CD4-positive, alpha-beta T cell treated with Interleukin-10 for 1 hour (primary cell): ENCODE measurements at places on chromosomes 7 and 10.

- DNase-seq = no peak
These were observed 38.6 kb downstream of the IL6 start for GRCh38 chr7:22765609-22766008.

DNA sequence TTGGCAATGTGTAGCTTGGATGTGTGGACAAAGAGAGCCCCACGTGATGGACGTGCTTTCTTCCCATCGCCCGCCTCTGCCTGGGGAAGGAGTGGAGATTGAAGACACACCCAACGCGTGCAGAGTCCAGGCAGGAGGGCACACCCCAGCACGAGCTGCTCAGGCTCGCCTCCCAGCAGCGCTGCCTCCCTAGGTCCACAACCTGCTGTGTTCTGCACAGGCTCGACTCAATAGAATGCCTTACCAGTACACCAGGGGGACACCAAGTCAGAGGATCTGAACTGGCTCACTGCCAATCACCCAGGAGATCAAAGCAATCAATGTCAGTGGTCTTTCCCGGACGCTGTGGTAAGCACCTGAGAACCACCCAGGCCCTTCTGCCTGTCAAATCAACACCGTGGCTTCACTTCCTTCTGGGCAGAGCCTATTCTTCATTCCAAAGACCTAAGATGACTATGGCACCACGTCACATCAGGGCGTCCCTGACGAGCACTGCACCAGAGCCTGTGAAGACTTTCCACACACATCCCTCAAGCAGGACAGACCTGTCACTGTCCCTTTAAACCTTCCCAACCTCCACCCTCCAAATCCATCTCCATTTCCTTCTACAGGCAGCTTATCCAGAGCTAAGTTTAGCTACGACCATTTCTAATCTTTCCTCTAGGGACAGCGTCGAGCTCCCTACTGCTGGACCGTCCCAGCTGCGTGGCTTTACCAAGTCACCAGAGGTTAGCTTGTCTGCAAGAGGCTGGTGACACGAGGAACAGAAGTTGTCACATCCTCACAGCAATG, 72.3 kb downstream of the AMZ1 start:
- DNase-seq = peak; percentile 20

GRCh38 chr10:122962405-122962804, 8.4 kb upstream of the C10orf88 start:
- no peak for DNase-seq

DNA sequence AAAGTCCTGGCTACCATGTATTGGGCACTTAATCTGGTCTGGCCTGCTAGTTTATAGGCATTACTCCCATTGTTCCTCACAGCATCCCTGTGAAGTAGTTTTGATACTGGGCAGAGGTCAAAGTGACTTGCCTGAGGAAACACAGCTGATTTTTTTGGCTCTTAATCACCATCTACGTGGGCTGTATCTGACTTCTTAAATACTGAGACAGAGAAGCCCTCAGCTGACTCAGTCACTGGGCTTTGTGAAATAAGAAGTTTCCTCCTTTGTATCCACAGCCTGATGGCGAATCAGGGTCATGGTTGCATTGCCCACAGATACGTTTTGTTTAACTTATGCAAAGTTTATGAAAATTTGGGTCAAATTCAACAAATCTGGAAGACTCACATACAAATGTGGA, 13.2 kb downstream of the TACR2 start:
- no peak for DNase-seq

- no peak for DNase-seq
These were observed 76.5 kb downstream of the TNS3 start for GRCh38 chr7:47505312-47506007.

DNA sequence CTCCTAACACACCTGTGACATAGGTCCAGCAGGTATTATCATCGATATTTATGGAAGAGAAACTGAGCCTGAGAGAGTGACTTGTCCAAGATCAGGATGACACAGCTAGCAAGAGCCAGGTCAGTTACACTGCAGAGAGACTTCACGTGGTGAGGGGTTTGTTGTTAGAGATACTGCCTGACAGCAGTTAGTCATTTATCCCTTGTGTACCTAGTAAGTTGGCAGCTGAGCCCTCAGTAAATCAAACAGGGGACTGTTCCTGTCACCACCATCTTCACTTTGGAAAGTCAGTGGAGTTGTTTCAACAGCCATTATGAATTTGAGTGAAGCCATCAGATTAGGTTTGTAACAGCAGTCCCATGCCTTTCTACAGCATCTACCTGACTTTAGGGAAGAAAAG, 87.5 kb upstream of the GATA3 start:
- DNase-seq = no peak

DNA sequence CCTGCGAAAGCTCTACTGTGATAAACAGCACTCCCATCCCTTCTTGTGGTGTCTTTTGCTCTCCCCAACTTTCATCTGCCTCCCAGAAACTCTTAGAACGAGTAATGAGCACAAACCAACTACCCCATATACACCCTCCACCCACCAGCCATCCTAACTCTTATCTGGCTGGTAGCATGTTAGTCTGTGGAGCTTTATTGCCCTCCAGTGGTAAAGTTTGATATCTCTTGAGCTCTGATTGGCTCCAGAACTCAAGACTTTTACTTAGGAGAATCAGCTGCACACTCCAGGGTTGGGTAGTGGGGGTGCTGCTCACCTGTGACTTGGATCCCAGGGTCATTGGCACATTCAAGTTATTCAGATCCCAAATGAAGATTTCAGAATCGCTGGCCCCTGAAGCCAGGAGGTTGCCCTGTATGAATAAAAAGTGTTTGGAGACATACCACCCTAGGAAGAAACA, 10.9 kb downstream of the SEC31B start:
- DNase-seq = peak; percentile 81

GRCh38 chr10:15245530-15245929, 77.0 kb upstream of the NMT2 start:
- DNase-seq = peak; percentile 32

GRCh38 chr10:6986927-6987326, 406.9 kb upstream of the PRKCQ start:
- no peak for DNase-seq

- DNase-seq = no peak
These were observed 6.0 kb downstream of the CREB5 start for GRCh38 chr7:28418311-28418710.

GRCh38 chr10:86163522-86164173, 202.9 kb downstream of the GRID1 start:
- DNase-seq = no peak

DNA sequence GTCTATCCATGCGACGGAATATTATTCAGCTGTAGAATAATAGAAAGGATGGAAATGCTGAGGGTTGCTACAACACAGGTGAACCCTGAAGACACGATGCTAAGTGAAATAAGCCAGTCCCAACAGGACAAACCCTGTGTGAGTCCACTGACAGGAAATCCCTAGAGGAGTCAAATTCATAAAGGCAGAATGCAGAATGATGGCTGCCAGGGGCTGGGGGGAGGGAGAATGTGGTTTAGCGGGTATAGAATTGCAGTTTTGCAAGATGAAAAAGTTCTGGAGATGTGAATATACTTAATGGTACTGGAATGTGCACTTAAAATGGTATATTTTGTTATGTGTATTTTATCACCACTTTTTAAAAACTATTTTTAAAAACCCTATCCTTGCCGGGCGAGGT, 36.9 kb upstream of the DOCK1 start:
- no peak for DNase-seq

GRCh38 chr7:89666136-89666835, 488.0 kb upstream of the STEAP1 start:
- DNase-seq = no peak

GRCh38 chr10:17548162-17548561, 69.0 kb downstream of the HACD1 start:
- DNase-seq = no peak

DNA sequence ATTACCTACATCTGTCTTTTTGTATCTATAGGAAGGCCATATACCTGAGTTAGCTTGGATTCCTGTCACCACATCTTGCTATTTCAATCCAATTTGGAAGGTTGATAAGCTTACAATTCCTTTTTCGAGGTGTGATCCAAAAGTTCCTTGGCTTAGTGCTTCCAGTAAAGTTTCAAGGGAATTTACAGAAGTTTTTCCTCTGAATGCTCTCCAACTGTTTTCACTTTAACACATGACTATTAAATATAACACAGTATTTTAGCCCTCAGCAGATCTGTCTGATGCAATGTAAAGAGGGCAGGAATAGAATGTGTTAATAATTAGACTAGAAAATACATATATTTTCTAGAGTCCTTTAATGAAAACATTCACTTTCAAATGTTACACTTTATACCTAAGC, 171.4 kb downstream of the DKK1 start:
- no peak for DNase-seq

DNA sequence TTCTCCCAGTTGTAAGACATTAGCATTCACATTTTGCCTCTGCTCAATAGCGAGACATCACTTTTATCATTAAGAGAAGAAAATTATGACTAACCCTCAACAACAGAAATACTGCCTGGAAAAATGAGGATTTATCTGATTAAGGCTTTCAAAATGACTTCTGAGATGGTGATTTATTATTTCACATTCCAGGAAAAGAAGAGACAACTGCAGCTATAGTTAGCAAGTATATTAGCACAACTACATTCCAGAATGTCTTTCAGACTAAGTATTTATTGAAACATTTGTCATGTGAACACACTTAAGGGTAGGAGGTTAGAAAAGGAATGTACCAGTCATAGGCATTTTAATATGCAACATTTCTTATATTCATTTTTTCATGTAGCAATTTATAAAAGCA, 162.0 kb downstream of the IQUB start:
- no peak for DNase-seq

- DNase-seq = peak; percentile 25
These were observed 28.2 kb upstream of the BMS1 start for GRCh38 chr10:42754155-42755027.

- no peak for DNase-seq
These were observed 17.3 kb downstream of the DIP2C start for GRCh38 chr10:672203-672602.

DNA sequence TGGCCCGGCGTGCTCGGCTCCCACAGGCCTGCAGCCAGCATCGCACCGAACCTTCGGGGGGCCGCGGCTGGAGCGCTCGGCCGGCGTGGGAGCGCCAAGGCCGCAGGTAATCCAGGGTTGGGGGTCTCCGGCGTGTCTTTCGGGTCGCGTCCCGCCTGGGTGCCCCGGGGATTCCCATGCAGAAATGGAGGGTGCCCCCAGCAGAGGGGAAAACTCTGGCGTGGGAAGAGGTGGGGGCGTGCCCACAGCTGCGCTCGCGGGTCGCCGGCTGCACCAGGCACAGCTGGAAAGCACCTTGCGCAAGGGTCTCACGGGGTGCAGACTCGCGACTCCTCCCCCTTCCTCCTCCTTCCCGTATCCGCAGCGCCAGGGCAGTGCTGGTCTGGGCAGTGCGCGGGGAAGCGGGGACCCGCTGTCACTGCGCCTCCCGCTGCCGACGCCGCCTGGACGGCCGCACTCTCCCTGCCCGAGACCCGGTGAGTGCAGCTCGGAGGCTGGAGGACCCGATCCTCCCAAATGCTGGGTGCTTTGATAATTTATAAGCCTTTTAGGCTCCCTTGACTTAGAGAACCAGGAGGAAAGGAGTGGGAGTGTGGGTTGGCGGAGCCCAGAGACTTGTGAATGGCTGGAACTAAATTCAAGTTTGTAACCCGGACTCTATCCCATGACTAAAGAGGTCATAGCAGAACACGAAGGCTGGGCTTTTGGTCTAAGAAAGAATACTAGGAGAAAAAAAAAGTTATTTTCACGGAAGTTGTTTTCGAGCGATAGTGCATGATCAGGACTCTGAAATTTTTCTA, 489 bp downstream of the MAP3K8 start:
- DNase-seq = peak; percentile 76

DNA sequence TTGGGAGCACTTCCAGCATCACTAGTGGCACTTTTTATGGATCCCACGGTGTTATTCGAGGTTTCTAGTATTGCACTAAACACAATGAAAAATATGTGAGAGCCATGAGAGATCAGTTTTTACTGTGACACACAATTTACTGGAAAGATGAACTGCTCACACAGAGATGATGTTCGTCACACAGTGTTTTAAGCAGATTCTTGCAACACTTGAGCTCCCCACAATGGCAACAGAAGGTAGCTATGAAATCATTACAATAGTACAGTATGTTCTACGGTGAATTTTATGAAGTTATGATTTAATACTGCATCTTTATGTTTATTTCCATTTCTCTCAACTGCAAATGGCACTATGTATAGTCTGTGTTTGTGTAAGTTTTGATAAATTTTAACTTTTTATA, 27.4 kb upstream of the ENTPD1 start:
- DNase-seq = no peak

DNA sequence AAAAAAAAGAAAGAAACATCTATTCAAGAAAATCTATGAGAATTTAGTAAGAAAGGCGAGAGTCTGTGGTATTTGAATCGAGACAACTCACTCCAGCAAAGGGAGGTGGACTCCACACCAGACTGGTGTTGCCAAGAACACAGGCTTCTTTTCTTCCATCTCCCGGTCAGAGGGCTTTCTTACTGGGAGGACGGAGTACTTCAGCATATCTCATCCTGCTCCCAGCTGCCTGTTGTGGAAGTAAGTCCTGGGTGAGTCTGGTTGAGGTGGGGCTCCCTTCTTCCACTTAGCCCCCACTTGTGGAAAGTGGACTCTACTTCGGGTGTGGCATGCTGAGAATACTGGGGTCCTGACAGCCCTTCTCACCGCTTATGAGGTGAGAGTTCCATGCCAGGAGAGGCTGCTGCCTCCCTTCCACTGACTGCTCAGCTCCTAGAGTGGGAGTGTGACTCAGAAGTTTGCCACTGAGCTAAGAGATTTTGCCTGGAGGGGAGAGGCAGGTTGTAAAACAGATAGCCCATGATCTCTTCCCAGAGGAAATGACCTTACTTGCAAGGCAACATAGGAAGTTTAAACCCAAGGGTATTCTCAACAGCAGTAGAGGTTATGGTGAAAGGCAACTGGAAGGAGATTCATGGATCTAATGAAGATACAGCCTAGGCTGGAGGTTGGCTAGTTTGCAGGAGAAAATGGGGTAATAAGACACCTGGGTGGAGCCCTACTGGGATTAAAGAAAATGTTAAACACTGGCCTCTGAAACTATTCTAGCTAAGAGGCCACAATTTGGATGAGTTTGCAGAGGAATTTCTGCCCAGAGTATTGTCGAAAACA, 3.5 kb upstream of the NACAD start:
- DNase-seq = no peak

DNA sequence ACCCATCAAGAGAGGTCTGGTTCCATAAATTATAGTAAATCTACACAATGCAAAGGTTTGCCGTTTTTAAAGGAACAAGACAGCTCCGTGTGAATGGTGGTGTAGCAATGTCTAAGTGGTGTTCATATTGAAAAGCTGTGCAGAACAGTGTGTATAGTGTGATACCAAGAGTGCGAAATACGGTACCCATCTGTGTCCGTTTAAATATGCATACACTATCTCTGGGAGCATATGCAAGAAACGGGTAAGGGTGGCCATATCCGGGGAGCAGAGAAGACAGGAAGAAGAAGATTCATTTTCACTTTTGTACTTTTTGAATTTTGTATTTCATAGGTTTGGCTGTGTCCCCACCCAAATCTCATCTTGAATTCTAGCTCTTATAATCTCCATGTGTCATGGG, 102.0 kb downstream of the CCDC3 start:
- no peak for DNase-seq
